ENCODE measurements at places on chromosomes 6 and 20.

- DNase-seq: no peak
Observed at GRCh38 chr20:3209946-3210317, 634 bp downstream of the ITPA start.

DNA sequence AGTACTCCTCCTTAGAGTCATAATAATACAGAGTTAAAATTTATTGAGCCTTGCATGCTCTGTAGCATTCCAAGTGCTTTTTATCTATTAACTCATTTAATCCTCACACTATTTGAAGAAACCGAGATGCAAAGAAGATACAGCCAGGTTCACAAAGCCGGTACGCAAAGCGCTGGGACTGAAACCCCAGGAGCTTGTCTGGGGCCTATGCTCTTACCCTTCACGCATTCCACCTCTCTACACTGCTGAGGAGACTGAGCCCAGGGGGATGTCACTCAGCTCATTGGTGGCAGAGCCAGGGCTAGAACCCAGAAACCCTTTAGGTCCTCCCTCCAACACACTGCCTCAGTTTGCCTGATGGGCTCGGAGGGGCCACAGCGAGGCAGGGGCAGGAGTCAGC is 19.7 kb upstream of the MRPS18A start:
- no peak for DNase-seq

DNA sequence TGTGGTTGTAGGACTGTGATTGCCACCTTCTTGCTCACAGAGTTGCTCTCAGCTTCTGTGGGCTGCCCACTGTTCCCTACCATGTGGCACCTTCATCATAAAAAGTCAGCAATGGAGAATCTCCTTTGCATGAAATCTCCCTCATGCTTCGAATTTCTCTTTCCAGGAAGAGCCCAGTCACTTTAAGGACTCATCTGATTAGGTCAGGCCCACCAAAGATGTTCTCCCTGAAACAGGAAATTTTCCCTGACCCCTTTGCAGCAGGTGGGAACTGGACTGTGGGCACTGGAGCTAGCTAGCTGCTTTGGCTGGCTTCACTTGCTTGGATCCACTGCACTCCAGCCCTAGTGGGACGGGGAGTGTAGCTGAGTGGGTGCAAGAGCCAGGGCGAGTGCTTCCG is 47.7 kb upstream of the FAM184A start:
- DNase-seq: no peak

GRCh38 chr6:11496152-11497060 is 41.1 kb upstream of the TMEM170B start:
- peak; percentile 71 for DNase-seq

- no peak for DNase-seq
Observed at GRCh38 chr20:50392138-50392866, 117.9 kb upstream of the PTPN1 start.

- no peak for DNase-seq
Observed at GRCh38 chr20:63576311-63576710, 2.3 kb upstream of the HELZ2 start.

- no peak for DNase-seq
Observed at GRCh38 chr6:154500769-154501577, 9.5 kb downstream of the CNKSR3 start.

GRCh38 chr6:158311626-158312025 is 639 bp upstream of the TULP4 start:
- no peak for DNase-seq

All from NCI-H2081 (cell line).